ENCODE measurements at places on chromosomes 6 and 20.

- DNase-seq: no peak
These were observed 1209.7 kb upstream of the MAP3K7 start for GRCh38 chr6:91796603-91797002.

DNA sequence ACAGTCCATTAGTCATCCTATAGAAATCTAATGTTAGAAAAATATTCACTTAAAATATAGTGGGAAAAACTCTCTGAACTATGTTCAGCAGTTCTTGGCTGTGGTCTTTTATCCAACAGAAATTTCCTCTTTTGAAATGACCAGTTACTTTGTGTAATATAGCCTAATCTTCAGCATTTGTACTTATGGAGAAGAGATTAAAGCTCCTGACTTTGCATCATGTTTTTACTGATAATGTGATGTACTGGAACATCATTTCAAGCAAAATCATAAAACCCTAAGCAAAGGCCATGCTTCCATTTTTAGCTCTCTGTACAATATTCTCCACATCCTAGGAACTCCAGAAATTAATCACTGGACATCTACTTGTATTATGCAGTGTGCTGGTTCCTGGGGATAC lies 430.8 kb upstream of the RUNX2 start:
- no peak for DNase-seq

DNA sequence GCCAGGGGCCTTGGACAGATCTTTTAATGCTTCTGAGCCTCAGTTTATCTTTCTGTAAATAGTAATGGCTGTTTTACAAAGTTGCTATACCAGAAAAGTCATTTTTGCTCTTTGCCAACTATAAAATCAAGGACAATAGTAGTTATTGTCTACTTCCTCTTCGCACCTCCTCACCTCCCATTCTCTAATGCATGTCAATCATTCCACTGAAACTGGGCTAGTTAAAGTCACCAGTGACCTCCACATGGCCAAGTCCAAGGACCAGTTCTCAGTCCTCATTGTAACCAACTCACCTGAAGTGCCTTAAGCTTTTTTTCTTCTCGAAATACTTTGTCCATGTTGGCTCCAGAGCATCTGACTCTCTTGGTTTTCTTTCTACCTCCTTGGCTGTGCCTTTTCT lies 51.2 kb downstream of the NCR2 start:
- DNase-seq: no peak

DNA sequence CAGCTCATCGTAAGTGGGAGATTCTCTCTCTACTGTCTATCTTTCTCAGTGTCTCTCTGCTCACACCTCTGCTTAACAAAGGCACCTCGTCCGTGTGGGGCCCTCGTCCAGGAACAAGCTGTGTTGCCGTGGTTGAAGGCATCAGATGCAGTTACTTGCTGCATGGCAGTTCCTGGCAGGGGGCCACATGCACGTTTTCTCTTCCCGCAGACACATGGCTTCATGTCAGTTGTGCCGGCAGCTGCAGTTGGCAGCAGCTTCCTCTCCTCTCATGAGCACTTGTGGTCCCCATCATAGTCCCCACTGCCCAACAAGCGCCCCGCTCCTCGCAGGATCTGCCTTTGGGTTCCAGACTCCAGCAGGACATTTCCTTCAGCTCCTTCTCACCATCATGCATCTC lies 7.1 kb upstream of the AFDN start:
- no peak for DNase-seq

- DNase-seq: no peak
These were observed 224.5 kb downstream of the GMDS start for GRCh38 chr6:2020909-2021308.

DNA sequence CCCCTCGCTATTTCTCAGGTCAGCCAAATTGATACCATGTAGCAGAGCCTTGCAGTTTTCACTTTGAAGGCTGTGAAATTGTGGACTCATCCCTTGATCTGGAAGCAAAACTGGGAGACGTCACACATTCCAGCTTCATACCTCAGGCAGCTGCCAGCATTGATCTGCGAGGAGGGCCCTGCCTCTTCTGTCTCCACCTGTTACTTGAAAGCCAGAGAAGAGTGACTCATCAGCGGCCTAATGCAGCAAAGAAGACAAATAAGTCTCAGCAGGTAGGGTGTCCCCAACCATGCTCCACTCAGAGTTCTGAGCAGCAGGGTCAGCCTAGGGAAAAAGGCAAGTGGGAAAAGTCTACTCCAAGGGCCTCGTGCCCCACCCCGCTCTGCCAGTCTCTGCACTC lies 69.4 kb upstream of the BMP2 start:
- no peak for DNase-seq

- DNase-seq: no peak
These were observed 25.0 kb upstream of the RNF144B start for GRCh38 chr6:18362058-18362561.

GRCh38 chr6:13398069-13398381 lies 69.7 kb upstream of the TBC1D7 start:
- no peak for DNase-seq

Measured in CD4-positive, CD25-positive, alpha-beta regulatory T cell (primary cell).